SK-N-SH (cell line): ENCODE measurements at places on chromosomes 7 and 10.

GRCh38 chr7:102895602-102896001 lies 17.2 kb upstream of the LRRC17 start:
- DNase-seq = no peak

DNA sequence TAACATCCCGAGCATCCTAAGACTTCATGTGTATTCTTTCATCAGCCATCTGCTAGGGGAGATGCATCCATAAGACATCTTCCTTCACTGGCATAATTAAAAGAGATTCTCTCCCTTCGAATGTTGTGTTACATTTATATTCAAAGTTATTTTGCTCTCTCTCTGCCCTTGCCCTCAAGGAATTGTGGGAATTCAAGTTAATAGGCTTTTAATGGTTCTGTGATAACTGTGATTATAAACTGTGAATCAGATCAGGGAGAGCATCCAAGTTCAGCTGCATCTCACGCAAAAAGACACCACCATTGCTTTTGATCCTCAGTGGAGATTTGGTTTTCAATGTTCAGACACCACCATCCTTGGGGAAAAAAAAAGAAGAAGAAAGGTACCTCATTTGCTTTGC lies 9.2 kb upstream of the TEX36 start:
- DNase-seq = no peak

DNA sequence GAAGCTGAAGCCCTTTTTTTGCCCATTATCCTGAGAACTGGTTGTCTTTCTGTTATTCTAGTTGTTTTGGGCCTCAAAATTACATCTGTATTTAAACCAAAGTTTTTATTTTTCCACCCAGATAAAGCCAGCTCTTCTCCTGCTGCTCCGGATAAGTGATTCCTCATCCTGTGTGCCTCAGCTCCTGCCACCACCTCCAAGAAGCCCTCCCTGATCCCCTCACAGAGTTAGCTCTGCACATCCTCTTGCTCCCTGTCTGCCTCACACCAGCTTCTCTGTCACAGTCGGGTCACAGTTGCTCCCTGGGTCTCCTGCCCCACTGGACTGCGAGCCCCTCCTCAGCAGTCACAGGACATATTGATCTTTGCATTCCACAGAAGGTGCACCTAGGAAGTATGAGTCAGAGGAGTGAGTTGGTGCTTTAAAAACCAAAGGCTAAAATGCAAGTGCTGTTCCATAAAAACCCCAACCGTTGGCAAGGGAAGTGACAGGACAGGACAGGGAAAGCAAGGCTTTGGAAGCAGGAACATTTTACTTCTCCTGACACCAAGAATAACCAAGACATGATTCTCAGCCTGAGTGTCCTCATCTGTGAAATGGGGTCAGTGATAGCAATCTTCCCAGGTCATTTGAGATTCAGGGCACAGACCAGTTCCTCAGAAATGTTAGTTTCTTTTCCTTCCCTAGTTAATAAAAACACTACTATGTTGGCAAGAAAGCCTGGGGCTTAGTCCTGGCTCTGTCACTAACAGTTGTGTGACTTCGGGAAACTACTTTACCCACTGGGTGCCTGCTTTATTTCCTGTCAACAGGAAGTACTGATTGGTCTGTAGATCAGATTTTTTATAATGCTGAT lies 36.5 kb upstream of the EEPD1 start:
- no peak for DNase-seq

DNA sequence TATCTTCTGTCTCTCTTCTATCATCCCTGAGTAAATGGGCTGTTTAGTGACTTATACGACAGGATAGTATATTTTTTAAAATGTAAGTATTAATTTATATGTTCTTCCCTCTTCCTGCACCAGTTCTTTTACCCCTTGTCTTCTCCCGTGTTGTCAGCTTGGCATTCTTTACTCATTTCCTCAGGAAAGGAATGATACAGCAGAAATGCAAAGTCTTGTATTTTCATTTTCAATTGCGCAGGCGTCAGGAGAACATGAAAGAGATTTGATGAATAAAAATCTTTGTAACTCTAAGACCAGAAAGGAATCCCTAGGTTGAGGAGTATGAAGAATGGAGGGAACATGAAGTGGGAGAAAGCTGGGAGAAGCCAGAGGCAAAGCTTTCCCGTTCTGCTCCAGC lies 18.8 kb upstream of the VPS41 start:
- DNase-seq = no peak

- DNase-seq = no peak
These were observed 24.6 kb upstream of the RHBDD2 start for GRCh38 chr7:75854233-75854632.

DNA sequence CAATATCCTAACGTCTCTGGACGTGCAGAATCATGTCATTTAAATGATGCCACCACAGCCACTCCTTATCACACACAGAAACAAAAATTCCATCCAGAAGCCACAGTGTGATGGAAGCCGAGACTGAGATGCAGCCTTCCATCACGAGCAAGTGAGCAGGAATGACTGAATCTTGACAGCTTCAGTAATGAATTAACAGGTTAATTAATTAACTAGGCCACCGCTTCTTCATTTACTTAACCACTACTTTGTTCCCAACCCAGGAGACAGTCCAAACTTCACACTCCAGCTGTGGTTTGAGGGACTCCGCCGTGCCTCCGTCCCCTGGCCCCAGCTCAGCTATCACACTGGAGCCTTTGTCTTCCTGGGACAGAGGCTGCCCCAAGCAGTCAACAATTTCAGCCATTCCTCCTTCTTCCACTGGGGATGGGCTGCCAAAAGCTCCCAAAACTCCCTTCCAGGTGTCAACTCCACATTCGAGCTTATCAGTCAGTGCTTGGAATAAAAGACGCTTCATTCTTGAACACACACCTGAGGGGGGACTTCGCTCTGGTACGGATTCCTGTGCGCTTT lies 65.9 kb downstream of the FGFR2 start:
- DNase-seq = no peak

- no peak for DNase-seq
These were observed 503.2 kb downstream of the SH2D4B start for GRCh38 chr10:81040940-81041339.

DNA sequence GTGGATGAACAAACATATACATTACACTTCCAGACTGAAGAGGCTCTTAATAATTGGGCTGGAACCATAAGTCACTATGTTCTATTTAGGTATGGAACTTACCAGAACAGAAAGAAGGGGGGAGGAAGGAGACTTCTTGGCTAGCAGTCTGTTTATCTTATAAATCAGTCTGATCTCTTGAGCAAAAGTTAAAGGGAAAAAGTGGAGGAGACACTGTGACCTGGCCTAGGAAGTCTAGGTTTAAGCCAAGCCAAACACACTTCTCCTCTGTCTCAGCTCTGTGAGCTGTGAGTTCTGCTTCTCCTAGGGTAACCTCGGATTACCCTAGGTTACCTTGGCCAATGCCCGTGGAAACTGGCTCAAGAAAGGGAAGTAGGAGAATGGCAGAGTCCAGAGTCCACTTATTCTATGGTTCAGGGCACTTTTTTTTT lies 95.2 kb downstream of the PFKFB3 start:
- DNase-seq = no peak

GRCh38 chr10:124509880-124510632 lies 48.4 kb downstream of the LHPP start:
- no peak for DNase-seq

- no peak for DNase-seq
These were observed 1.3 kb upstream of the VDAC2 start for GRCh38 chr10:75209086-75209920.

GRCh38 chr7:147308539-147308938 lies 1191.9 kb downstream of the CNTNAP2 start:
- DNase-seq = no peak

DNA sequence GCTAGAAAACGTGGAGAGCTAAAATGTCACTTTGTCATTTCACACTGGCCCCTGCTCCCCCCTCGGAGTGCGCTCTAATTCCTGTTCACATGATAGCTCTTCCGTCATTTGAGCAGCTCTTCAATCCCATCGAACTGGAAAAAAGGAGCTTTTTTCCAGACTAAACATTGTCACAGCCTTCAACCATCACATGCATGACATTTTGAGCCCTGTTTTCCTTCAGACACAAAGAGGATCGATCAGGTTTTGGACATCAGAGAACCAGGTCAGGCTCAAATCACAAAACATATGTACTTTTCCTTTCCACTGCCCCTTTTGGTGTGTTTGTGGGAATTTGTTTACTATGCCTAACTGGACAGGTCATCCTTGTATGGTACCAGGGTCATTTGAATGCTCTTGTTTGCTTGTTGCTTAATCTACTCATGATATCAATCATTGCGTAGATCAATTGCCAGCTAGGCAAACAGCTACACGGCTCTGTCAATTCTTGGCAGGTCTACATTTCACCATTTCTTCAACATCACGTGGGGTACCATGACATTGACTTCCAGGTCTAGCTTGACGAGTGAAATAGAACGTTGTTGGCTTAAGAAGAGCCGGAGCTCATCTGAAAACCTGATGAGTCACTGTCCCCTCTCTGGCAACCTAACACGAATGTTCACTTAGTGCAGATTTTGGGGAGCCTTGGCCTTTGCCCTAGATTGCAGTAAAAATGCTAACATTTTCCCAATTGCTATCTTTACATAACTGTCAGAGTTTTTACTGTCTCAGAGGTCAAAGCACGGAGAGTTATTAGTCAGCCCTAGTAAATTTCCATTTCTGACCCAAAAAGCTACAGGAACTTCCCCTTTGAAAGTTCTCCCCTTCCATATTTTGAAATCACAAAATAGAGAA lies 87.3 kb downstream of the LYZL2 start:
- DNase-seq = no peak

DNA sequence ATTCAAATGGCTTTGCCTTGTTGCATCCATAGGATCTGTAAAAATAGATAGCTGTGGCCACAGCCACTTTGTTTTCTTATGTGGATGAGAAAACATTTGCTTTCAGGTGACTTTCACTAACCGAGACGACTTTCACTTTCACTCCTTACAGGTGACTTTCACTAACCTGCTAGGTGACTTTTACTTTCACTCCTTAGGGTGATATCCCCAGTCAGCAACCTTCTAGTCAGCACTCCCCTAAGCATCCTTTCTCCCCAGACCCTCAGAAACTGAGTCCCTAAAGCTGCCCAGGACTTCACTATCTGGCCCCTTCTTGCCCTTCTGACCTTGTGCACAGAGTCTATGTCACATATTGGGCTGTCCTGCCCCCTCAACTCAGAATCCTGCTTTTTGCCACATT lies 177.5 kb downstream of the RELN start:
- no peak for DNase-seq

GRCh38 chr7:87218796-87219544 lies 562 bp downstream of the TMEM243 start:
- peak; percentile 60 for DNase-seq

GRCh38 chr10:131427281-131427680 lies 115.8 kb upstream of the TCERG1L start:
- DNase-seq = no peak

GRCh38 chr7:69908454-69908853 lies 310.2 kb downstream of the AUTS2 start:
- DNase-seq = no peak

- DNase-seq = no peak
These were observed 108.6 kb upstream of the COL1A2 start for GRCh38 chr7:94286111-94286510.

GRCh38 chr10:58300676-58301075 lies 31.7 kb downstream of the CISD1 start:
- DNase-seq = no peak

- DNase-seq = peak; percentile 86
These were observed at the start of gene KCNMA1 for GRCh38 chr10:77637532-77638320. Gene KCNMA1 (minus strand): TSS chr10:77637808.

- DNase-seq = no peak
These were observed 65.4 kb downstream of the FANK1 start for GRCh38 chr10:125961743-125962142.

- DNase-seq = no peak
These were observed 24.9 kb downstream of the EPDR1 start for GRCh38 chr7:37945336-37945735.

DNA sequence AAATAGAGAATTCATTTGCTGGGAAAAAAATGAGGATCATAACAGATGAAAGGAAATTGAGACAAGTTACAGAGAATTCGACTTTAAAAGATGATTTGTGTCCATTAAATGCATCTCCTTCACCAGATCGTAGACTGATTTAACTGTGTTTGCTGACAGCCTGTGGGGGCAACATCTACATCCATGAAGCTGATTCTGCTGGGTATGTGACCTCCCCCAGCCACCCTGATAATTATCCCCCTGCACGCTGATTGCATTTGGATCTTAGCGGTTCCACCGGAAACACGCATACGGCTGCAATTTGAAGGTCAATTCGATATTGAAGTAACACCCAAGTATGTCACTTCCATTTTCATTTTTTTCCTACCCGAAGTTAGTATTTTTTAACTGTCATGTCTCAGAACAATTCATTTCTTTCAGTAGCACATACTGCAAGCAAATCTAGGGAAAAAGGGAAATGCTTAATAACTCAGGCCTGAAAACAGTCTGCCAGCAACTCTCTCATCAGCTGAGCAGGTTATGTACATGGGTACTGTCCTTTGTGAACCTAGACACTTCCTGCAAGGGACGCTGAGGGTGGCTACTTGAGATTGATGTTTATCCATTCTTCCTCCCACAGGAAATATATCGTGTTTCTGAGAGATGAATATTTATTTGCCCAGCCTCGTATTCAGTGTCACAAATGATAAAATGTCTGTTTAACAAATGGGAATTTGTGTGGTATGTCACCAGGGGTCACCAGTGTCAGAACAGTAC lies 134.9 kb downstream of the ZNF22 start:
- no peak for DNase-seq

DNA sequence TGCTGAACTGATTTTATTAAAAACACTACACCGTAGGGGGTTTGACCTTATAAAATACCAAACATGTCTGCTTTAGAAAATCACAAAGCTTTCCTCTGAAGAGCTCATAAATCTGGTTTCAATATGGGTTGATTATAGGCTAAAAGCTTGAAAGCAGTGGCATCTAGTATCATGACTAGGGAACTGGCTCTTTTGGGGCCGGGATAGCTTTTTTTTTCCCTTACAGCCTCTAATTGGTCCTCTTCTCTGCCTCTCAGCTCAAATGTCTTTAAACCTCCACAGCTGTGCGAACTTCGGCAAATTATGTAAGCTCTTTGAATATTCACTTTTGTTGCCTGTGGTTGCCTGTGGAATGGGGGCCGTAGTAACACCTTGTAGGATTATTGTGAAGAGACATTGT lies 8.4 kb downstream of the BAMBI start:
- no peak for DNase-seq

DNA sequence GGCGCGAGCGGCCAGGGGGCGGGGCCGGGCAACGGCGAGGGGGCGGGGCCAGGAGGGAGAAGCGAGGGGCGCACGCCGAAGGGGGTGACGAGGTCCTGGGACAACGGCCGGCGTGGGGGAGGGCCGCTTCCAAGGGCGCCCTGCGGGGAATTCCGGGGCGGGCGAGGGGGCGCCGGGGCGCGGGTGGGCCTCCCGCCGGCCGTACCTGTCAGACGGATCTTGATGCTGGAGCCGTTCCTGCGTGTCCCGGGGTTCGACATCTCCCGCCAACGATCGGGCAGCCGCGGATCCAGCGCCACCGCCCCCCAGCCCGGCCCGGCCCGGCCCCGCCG lies 421 bp downstream of the SMURF1 start:
- no peak for DNase-seq

DNA sequence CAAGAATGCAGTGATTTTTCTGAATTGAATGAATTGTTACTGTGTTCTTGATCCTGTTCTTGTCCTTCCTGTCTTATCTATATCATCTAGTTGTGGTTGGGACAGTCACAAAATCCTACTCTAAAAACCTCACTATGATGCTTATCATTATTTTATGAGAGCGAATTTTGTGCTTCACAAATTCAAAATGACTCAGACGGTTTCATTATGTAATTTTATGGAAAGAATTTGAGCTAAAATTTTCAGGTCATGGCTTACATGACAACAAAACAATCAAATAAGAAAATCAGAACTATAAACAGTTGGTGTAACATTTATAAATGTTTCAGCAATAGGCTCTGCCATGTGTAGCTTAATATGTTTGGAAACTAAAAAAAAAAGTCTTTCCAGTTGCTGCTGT lies 6.9 kb downstream of the PRKAR2B start:
- DNase-seq = no peak
